ENCODE measurements at places on chromosomes 2 and 18.

- DNase-seq, result no peak
Measured at GRCh38 chr18:57141208-57142129, 5.4 kb upstream of the BOD1L2 start.

DNA sequence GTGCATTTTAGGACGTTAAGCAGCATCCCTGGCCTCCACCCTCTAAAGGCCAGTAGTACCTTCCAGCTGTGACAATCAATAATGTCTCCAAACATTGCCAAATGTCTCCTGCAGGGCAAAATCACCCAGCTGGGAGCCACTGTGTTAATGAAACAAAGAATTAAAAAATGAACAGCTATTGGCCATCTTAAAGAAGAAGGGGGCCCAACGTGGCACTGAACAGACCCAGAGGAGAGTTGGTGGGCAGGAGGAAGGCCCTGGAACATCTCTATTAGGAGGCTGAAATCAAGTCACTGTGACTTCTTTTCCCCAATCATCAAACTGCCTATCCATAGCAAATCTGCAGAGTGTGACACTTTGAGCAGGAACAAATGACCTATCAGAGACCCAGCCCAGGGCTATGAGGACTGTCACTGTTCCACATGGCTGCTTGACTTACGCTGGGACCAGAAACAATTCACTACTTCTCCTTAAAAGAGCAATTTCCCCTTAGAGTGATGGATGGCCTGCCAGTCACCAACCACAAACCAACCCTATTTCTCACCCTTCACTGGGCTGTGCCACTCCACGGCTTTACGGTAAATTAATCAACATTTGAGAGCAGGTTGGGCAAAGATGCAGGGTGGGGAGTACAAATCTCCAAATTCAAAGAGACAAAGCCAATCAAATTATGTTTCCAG lies 35.2 kb upstream of the TEX51 start:
- no peak for DNase-seq

DNA sequence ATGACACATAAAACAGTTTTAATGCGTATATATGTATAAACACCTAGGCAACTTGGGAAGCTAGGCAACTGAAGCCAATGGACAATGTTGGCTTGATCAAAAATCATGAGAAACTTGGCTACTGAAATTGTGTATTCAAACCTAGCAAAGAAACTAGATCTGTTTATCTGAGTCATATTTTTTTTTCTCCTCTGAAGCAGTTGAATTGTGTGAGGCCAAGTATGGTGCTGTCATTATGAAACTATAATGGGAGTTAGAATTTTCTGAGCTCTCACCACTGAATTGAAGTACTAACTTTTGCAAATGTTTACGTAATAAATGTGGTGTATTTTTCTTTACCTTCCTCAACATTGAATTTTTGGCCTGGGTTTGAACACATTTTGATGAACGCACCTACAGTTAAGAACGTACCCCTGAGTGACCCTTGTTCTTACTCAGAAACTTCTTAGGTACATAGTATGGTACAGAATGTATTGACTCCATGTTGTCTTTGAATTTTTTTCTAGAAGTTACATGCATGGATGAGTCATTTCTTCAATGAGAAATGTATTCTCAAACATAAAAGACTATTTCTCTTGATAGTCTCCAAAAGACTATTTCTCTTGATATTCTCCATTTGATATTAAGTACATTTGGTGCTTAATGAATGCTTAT lies 23.8 kb downstream of the CD28 start:
- no peak for DNase-seq

- no peak for DNase-seq
Measured at GRCh38 chr2:111946294-111947114, 48.1 kb downstream of the MERTK start.

DNA sequence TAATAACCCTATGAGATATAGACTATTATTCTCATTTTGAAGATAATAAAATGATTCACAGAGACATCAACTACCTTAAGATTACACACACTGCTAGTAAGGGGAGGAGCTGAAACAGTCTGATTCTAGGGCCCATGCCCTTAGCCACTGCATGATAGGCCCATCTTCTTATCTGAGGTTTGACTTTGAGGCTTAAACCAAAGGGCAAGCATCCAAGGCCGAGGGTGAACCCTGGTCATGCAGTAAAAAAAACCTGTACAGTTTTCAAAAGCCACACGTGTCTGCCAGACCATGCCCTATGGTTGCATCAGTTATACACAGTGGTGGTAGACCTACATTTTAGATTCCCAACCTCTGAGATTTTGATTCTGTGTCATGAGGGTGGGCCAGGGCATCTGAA lies 44.8 kb downstream of the POLE4 start:
- DNase-seq, result no peak

DNA sequence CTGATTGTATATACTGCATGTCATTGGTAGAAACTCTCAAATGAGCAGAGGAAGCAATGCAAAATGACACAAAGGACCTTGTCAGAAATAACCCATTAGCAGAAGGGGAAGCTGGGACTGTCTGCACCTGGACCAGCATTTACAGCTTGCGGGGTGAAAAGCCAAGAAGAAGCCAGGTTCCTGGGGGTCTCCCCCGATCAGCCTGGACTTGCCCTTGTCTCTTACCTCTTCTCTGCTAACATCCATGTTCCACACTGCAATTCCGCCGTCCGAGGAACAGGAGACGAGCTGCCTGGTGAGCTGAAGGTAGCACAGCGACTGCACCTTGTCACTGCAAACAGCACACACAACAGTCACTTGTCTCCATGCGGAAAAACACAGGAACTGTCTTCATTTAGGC lies 51.1 kb downstream of the WDFY1 start:
- DNase-seq, result no peak

DNA sequence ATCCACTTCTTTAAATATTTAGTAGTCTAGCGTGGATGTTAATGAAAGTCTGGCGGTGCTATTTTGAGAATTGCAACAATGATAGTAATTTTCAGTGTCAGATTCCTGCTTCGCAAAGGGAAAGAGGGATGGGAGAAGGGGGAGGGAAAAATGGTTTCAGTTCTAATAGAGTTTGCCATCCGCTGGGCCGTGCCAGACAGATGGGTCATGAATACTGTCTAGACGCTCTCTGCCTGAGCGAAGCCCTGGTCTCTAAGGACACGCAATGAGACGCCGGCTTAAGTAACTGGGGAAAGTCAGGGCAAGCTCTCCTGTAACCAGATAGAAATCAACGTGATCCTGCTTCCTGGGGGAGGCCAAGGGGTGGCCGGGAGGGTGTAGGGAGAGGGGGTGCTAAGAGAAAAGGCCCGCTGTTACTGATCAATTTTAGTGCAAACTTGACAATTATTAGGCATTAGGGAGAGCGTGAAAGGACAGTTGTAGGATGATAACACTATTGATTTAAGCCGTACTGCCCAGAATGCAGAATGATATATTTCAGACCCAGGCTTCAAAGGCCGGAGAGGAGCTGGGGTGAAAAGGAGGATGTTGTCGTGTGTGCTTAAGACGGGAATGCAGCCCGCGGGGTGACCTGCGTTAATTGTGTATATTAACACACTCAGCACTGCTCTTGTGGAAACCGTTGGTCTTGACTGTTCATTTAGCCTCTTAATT lies 229.2 kb downstream of the LDLRAD4 start:
- DNase-seq, result no peak

GRCh38 chr2:9844036-9844483 lies 786 bp downstream of the TAF1B start:
- no peak for DNase-seq

DNA sequence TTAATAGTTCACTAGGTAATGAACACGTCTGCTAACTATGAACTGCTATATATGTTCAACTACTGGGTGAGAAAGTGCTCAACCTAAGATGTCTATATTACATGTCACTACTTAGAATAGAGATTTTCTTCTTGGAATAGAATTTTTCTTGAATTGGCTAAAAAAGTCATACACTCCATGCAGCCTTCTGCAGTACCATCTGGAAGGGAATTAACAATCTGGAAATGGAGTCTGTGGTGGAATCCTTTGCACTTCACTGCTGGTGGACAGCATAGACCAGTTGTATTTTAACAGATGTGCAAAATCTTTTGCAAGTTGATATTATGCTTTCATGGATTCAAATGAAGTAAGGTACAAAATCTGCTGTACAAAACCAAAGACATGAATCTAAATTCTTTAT lies 799.6 kb downstream of the KCNJ3 start:
- DNase-seq, result no peak

DNA sequence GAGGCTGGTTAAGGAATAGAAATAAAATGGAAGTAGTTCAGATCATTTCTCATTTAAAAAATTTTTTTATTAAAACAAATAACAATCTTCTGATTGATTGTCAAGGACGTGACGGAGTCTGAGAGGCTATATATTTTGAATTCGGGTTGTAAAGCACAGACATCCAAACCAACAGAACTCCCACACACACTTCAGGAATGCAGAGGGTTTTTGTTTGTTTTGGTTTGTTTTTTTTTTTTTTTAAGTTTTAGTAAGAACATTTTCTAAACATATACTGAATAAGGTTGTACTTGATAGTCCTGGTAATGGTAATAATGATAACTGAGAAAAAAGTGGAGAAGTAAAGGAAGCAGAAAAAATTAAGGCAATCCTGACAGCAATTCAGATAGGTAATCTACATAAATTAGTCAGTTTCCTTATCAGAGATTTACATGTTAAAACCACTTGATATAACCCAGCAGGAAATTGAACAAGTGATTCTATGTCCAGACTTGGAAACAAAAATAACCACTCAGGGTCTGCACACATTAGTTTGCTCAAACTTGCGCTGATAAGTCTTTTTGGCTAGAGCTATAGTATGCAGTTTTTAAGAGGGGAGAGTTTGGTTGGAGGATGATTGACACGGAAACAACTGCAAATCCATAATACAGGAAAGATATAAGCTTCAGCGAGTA lies 51.5 kb upstream of the CTAGE1 start:
- no peak for DNase-seq

- DNase-seq, result no peak
Measured at GRCh38 chr2:127392828-127393578, 5.2 kb upstream of the MAP3K2 start.

GRCh38 chr2:112904883-112905282 lies 6.1 kb upstream of the IL37 start:
- DNase-seq, result no peak

DNA sequence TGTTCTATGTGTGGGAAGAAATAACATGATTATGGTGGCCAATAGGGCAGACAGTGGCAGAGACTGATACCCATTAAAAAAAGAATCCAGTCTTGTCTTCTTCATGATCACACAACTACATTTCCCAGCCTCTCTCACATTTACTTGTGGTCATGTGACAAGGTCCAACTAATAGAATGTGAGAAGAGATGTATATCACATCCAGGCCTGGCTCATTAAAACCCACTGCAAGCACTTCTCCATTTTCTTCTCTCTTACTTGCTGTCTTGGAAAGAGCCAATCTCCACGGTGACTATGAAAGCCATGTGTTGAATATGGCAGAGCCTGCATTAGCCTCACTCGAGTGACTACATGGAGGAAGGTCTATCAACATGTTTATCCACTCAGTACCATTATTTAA lies 306.2 kb upstream of the ZEB2 start:
- DNase-seq, result no peak

- no peak for DNase-seq
Measured at GRCh38 chr2:118678985-118679384, 168.5 kb downstream of the EN1 start.

DNA sequence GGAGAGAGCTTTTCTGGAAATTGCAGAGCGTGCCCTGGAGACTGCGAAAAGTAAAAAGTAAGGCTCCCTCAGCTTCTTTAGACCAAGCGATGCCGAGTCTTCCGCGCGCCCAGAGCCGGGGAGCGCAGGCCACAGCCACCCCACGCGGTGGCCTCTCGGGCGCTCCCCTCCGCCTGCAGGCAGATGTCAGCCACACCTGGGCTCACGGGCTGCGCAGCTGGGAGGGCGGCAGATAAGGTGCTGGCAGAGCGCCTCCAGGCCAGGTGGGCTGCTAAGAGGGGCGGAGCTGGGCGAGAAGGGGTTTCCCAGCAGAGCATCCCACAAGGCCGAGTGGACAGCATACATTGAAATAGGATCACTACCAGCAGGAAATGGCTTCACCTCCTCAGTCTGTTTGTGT lies 81.7 kb downstream of the ARHGEF4 start:
- DNase-seq, result no peak

GRCh38 chr18:3872641-3873040 lies 422.7 kb downstream of the TGIF1 start:
- DNase-seq, result no peak

- DNase-seq, result no peak
Measured at GRCh38 chr2:55958756-55959155, 35.2 kb upstream of the EFEMP1 start.

- no peak for DNase-seq
Measured at GRCh38 chr2:240164586-240164985, 24.1 kb upstream of the OTOS start.

- no peak for DNase-seq
Measured at GRCh38 chr2:105114551-105114950, 76.7 kb downstream of the MRPS9 start.

GRCh38 chr18:63180321-63180720 lies 139.2 kb downstream of the BCL2 start:
- no peak for DNase-seq

DNA sequence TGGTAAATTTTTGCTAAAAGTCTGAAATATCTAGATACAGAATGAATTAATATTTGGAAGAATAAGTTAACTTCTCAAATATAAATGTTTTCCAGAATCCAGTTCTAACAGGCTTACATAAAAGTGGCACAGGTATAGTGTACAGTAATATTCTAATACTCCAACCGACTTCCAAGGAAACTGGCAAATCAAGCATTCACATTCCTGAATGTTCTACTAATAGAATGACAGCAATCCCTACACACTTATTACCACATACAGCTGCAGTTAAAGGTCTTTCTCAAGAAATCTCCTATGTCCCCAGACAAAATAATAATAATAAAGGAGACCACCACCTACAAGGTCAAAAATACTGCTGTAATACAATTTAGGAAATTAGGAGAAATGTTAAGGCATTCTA lies 31.9 kb downstream of the TMEM131 start:
- DNase-seq, result no peak

GRCh38 chr2:10339647-10340592 lies 37.2 kb downstream of the HPCAL1 start:
- no peak for DNase-seq

DNA sequence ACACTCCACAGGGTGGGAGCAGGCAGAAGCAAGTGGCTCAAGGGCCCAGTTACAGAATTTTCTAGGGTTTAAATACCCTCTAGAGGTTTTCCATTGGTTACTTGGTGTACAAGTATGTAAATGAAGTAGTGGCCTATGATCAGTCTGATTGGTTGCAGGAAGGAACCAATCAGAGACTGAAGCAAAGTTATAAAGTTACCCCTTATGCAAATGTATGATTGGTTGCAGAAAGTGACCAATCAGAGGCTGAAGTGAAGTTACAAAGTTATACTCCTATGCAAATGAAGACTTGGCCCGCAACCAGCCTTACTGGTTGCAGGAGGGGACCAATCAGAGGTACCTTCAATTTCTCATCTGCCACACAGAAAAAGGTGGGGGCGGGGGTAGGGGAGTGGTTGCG lies 154.6 kb downstream of the INO80D start:
- no peak for DNase-seq

DNA sequence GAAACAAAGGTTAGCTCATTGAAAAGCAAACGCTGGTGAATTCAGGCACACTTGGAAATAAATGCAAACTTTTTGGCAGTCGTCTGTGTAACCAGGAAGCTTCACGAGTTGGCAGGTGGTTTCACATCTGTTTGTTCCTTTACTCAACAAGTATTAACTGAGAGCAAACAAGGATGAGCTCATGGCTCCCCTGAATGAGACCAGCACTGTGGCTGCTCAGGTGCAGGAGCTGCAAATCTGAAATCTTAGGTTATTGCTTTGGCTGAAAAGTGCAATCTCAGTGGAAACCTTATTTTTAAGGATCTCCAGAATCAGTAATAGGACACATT lies 46.3 kb downstream of the SH3RF3 start:
- no peak for DNase-seq
